Anterior cingulate cortex (tissue), 58 donors: ENCODE measurements at places on chromosomes 4 and X.

- no peak for DNase-seq
These were observed 2.8 kb upstream of the BEX3 start for GRCh38 chrX:103373581-103373980.

DNA sequence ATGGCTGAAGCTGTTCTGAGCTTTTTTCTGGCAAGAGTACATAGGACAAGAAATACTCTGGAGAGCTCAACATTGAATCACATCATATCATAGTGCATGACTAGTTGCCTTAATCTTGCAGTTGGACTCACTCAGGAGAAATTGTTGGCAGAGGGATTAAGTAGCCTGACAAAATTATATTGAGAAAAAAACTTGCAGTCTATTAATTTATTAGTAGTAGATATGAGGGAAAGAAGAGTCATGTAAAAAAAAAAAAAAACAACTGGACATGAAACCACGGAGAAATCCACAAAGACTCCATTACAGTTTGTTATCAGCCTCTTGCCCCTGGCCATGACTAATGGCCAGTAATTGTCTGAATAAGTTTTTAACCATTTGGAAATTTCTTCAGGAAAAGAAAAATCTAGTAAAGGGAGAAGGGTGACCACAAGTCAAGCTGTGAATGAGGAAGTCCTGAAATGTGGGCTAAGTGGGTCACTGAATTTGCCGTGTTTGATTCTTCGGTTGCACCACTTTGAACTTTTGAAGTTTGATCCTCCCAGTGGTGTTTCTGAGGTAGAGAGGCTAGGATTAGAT is 45.6 kb downstream of the FHL1 start:
- DNase-seq, result no peak

DNA sequence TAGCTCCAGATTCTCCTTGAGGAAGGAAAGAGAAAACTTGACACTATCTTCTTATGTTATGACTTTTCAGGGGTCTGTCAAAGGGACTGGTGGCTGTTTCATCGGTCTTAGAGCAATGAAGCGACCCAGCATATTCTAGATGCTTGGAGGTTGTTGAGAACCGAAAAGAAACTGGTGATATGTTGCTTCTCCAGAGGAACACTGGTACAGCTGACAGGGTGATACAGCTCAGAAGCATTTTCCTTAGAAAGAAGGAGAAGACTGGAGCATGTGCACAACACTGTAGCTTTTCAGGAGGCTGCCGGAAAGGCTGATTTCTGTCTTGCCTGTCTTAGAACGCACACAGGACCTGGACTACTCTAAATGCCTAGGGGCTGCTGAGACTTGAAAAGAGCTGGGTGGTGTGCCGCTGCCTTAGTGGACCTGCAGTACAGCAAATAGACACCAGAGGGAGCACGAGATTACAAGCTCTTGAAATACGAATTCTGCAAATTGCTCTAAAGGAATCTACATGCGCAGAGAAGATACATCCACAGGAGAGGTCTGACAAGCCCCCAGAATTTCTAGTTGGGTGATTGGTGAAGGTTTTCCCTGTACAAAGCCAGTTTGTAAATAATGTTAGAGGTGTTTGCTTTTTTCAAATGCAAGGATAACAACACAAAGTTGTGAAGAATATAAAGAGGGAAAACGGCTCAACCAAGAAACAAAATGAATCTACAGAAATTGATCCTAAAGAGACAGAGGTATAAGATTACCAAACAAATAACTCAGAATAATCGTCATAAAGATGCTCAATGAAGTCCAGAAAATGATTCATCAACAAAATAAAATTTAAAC is 223.1 kb upstream of the DMD start:
- DNase-seq, result peak; percentile 8

DNA sequence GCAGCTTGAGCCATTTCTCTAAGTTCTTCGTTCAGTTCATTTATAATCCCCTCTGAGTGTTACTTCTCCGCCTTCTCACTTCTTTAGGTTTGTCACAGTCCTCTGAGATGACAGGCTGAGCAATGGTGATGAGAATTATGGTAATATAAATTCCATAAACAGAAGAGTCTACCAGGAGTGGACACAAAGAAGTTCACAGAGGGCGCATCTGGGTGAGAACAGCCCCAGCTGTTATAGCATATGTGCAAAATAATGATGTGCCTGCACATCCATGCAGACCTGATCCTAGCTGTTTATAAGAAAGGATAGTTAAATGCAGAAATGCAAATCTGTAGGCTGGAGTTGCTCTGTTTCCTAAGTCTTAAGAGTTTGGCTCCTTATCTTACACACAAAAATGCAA is 377.5 kb downstream of the KCNIP4 start:
- DNase-seq, result no peak

- no peak for DNase-seq
These were observed 55.7 kb upstream of the SLC7A11 start for GRCh38 chr4:138297743-138298405.

GRCh38 chr4:73703320-73703719 is 37.0 kb upstream of the CXCL8 start:
- no peak for DNase-seq
